Astrocyte (in vitro differentiated cells and primary cell): ENCODE measurements at places on chromosomes 3 and 15. TPM values are rescaled to one million over a fixed set of nuclear protein-coding genes. Genes with fewer than 3 reads are reported as not detected.

- no peak overlapping the region for H3K4me3 ChIP-seq
- no peak for DNase-seq
- no peaks in the 10 kb centered on the region for H3K27me3 ChIP-seq
- no peak overlapping the region for H3K27ac ChIP-seq
- H3K36me3 ChIP-seq: no peaks in the 10 kb centered on the region
Observed at GRCh38 chr15:39542385-39543065, 38.4 kb upstream of the THBS1 start.

DNA sequence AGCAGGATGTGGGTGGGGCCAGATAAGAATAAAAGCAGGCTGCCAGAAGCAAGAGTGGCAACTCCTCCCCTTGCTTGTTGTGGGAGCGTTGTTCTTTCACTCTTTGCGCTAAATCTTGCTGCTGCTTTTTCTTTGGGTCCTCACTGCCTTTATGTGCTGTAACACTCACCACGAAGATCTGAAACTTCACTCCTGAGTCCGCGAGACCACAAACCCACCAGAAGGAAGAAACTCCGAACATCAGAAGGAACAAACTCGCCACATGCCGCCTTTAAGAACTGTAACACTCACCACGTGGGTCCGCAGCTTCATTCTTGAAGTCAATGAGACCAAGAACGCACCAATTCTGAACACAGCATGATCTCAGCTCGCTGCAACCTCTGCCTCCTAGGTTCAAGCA is 72.9 kb downstream of the IL12A start:
- H3K4me1 ChIP-seq: no peaks in the 10 kb centered on the region
- no peak overlapping the region for H3K4me3 ChIP-seq
- H3K36me3 ChIP-seq: no peaks in the 10 kb centered on the region
- H3K27me3 ChIP-seq: no peaks in the 10 kb centered on the region
- DNase-seq: no peak
- H3K27ac ChIP-seq: no peak overlapping the region

- H3K27me3 ChIP-seq: no peaks in the 10 kb centered on the region
- H3K36me3 ChIP-seq: no peaks in the 10 kb centered on the region
- no peak overlapping the region for H3K27ac ChIP-seq
- H3K4me1 ChIP-seq: no peaks in the 10 kb centered on the region
- no peak overlapping the region for H3K4me3 ChIP-seq
Observed at GRCh38 chr3:73884361-73884760, 259.6 kb upstream of the PDZRN3 start.

- H3K4me3 ChIP-seq: no peak overlapping the region
- H3K36me3 ChIP-seq: no peaks in the 10 kb centered on the region
- H3K27ac ChIP-seq: peak overlapping the region; percentile 91
- no peaks in the 10 kb centered on the region for H3K27me3 ChIP-seq
- peak; percentile 91 for DNase-seq
- H3K4me1 ChIP-seq: peaks cover 19% of the 10 kb centered on the region
Observed at GRCh38 chr3:99895703-99896441, 78.2 kb downstream of the CMSS1 start.

- DNase-seq: no peak
- peaks cover 5% of the 10 kb centered on the region for H3K4me1 ChIP-seq
- no peaks in the 10 kb centered on the region for H3K36me3 ChIP-seq
- H3K27ac ChIP-seq: no peak overlapping the region
- H3K27me3 ChIP-seq: no peaks in the 10 kb centered on the region
Observed at GRCh38 chr3:124565013-124565412, 165.2 kb upstream of the UMPS start.

DNA sequence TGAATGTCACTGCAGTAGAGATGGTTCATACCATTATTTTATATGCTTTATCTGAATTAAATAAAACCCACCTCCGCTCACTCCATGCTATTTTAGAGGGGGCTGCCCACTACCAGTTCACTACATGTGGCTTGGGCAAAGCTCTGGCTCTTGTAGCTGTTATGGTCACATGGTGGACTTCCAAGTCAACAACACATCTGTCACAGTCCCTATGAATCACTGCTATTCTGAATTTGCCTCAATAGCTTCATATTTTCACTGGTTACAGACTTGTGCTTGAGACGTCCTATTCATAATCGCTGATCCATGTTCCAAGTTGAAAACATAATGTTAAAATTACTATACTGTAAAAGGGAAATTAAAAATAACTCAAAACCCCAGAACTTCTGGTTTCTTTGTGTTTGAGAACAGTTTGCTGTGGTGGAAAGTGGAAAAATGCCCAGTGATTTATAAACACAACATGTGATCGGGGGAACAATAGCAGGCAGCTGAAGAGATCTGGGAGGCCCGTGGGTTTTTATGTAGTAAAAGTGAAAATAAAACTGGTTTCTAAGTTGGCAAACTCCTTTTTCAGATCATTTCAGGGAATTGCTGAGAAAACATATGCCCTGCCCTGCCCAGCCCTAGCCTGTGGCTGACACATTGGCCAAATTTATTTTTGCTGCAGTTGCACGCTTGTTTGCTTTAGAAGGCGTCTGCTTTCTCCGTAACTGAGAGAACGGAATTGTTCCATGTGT is 128.8 kb upstream of the PRR23C start:
- DNase-seq: peak; percentile 18
- no peaks in the 10 kb centered on the region for H3K27me3 ChIP-seq

DNA sequence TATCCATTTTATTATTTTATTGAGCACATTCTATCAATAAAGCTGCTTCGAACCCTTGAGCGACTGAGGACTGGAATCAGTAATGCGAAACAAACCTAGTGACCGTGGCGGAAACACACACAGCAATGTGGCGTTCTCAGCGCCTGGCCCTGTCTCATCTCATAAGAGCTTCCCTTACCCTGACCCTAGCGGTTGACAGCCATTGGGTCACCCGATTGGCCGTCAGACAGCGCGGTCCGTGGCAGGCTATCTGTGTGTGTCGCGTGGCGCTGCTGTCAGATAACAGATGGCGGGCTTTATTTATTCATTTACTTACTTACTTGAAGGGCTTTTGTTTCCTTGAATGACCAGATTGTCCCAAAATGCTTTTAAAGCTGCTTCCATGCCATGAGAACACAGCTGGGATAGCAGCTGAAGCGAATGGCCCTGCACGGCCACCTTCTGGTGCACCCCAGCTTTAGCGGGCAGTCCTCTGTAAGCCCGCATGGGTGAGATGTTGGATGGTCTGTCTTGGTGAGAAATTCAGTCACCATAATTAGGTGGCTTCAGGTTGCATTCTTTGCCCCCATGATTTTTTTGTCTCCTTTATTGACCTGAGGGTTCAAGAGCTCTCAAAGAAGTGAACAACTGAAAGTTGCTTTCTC is 215.5 kb upstream of the BHLHE40 start:
- no peaks in the 10 kb centered on the region for H3K36me3 ChIP-seq
- no peak for DNase-seq
- H3K27me3 ChIP-seq: no peaks in the 10 kb centered on the region

Gene MUC13
- not detected in 2 replicates for total RNA-seq

Gene MYEF2
- total RNA-seq: 17.4 and 22.6 TPM in 2 replicates

Gene EPHA3
- total RNA-seq: 5.0 and 6.9 TPM in 2 replicates

Gene ADAMTSL3
- total RNA-seq: 2.4 and 3.0 TPM in 2 replicates

Gene ERICH6
- 0.09 TPM in 1 of 2 replicates, not detected in the other for total RNA-seq

Gene CYP1A2
- not detected in 2 replicates for total RNA-seq

Gene RLBP1
- not detected in 2 replicates for total RNA-seq
